Body of pancreas (tissue), 4 donors: ENCODE measurements at places on chromosomes 16 and 17.

- H3K4me1 ChIP-seq = peaks cover 69% of the 10 kb centered on the region
- no peaks in the 10 kb centered on the region for H3K27me3 ChIP-seq
- no peaks in the 10 kb centered on the region for H3K36me3 ChIP-seq
- DNase-seq = no peak
- peak overlapping the region; percentile 95 for H3K27ac ChIP-seq
Measured at GRCh38 chr16:3459401-3460090, 16.1 kb downstream of the NAA60 start.

GRCh38 chr17:62666801-62667591 is 39.5 kb downstream of the MRC2 start:
- no peaks in the 10 kb centered on the region for H3K27me3 ChIP-seq
- DNase-seq = no peak
- H3K4me3 ChIP-seq = no peak overlapping the region
- no peaks in the 10 kb centered on the region for H3K4me1 ChIP-seq
- H3K27ac ChIP-seq = no peak overlapping the region

DNA sequence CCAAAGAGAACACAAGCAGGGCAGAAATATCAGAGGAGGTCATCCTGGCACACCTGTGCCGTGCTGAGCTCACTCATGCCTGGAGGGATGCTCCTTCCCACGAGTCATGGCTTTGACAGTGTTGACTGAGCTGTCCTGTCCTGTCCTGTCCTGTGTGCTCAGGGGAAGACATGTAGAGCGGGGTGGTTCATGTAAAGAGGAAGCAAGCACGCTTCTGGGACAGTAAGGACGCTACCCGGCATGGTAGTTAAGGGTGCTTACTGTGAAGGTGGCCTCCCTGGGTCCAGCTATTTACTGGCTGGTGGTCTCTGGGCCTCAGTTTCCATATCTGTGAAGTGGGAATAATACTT is 398 bp downstream of the LGALS9 start:
- H3K4me1 ChIP-seq = peaks cover 37% of the 10 kb centered on the region
- DNase-seq = no peak
- no peaks in the 10 kb centered on the region for H3K27me3 ChIP-seq
- H3K36me3 ChIP-seq = peaks cover 2% of the 10 kb centered on the region
- H3K4me3 ChIP-seq = no peak overlapping the region
- H3K27ac ChIP-seq = peak overlapping the region; percentile 63

- H3K4me1 ChIP-seq = peaks cover 89% of the 10 kb centered on the region
- H3K27ac ChIP-seq = peak overlapping the region; percentile 2
- no peaks in the 10 kb centered on the region for H3K27me3 ChIP-seq
- peak; percentile 82 for DNase-seq
- no peak overlapping the region for H3K4me3 ChIP-seq
Measured at GRCh38 chr17:40322358-40323315, 13.7 kb downstream of the RARA start.

DNA sequence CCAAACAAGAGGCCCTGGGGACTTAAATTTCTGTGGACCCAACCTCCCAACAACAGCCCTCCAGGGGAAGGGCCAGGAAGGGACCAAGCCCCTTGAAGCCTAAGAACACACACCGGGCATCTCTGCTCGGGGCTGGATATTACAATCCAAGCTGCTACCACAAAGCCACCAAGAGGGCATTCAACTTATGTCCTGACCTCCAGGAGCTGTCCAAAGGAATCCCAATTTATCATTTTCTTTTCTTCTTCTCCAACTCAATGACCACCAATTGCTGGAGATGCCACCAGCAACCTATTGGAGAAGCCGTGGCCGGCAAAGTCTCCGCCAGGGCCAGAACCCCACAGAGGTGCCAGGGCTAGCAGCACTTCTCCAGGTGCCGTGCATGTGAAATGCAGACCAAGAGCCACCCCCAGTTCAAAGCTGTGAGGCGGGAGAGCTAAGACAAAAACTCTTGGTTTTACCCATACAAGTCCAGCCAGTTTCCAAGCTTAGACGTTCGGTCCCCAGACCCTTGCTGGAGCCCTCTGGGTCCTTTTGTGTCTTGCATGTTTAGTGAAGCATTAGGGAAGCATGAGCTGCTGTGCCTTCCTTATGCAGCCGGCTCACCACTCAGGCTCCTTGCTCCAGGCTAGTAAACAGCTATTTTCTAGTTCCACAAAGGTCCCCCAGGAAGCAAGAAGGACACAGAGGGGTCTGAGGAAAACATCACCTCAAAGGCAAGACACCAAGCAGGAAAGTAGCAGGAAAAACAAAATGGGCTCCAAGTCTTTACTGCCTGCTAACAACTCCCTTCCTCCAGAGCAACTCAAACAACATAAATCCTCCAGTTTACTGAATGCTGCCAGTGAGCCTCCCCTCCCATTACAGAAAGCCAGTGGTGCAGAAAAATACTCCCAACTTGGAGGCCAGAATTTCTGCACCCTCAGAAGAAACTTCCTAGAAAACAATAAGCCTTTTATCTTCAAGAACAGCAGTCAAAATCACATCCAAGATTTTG is 3.2 kb downstream of the PITPNA start:
- peaks cover 46% of the 10 kb centered on the region for H3K4me1 ChIP-seq
- H3K36me3 ChIP-seq = no peaks in the 10 kb centered on the region
- no peak overlapping the region for H3K4me3 ChIP-seq

DNA sequence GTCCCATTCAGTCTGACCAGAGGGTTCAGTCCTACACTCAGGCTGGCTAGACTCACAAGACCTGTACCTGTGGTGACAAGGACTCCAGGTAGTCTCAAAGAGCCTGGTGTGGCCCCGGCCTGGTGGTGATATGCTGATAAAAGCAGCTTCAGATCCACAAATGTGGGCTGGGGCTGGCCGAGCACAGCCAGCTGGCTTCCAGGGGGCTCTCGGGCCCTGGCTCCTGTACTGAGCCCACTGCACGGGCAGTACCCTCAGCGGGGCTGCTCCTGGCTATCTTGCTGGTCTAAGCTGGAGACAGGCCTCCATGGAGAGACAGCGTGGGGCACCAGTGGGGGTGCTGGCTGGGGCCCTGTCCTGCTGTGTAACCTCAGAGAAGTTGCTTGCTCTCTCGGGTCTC is 4.3 kb downstream of the SMIM5 start:
- no peaks in the 10 kb centered on the region for H3K36me3 ChIP-seq
- no peak overlapping the region for H3K27ac ChIP-seq
- DNase-seq = no peak
- no peaks in the 10 kb centered on the region for H3K27me3 ChIP-seq
- no peak overlapping the region for H3K4me3 ChIP-seq
- peaks cover 43% of the 10 kb centered on the region for H3K4me1 ChIP-seq

GRCh38 chr16:78984887-78985464 is 615.6 kb downstream of the MAF start:
- no peak overlapping the region for H3K4me3 ChIP-seq
- H3K36me3 ChIP-seq = no peaks in the 10 kb centered on the region
- no peaks in the 10 kb centered on the region for H3K4me1 ChIP-seq
- DNase-seq = no peak
- no peaks in the 10 kb centered on the region for H3K27me3 ChIP-seq

- H3K4me3 ChIP-seq = no peak overlapping the region
- H3K27ac ChIP-seq = no peak overlapping the region
- H3K27me3 ChIP-seq = no peaks in the 10 kb centered on the region
Measured at GRCh38 chr17:65219124-65219523, 82.0 kb downstream of the RGS9 start.

DNA sequence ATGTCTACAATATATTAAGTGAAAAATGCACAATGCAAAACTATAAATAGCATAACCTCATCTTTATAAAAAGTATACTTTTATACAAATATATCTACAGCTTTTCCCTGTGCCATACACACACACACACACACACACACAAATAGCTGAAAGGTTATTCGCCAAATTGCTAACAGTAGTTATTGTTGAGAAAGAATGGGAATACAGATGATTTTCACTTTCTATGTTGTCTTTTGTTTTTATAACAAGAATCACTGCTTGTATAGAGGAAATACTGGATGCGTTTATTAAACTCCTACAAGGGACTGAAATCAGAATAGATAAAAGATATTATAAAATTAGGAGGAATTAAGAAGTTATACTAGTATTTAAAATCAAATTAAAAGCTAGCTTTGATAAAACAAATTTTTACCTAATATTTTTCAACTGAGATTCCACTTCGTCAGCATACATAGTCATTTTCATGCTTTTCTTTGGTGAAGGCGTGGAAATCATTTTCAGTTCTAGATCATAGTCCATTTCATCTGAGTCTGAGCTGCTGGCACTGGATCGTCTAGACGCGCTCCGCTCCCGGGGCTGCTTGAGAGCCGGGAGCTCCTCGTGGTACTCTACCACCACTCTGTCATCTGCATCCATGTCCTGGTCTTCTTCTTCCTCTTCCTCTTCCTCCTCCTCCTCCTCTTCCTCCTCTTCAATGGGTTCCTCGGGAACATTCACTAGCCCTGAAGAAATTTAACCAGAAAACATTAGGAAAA is 17.0 kb upstream of the ITGAE start:
- no peak for DNase-seq
- no peaks in the 10 kb centered on the region for H3K27me3 ChIP-seq
- H3K4me3 ChIP-seq = no peak overlapping the region
- H3K27ac ChIP-seq = no peak overlapping the region
- peaks cover 3% of the 10 kb centered on the region for H3K36me3 ChIP-seq
- no peaks in the 10 kb centered on the region for H3K4me1 ChIP-seq
